CD8-positive, alpha-beta T cell (primary cell): ENCODE measurements at places on chromosomes 3 and 15.

DNA sequence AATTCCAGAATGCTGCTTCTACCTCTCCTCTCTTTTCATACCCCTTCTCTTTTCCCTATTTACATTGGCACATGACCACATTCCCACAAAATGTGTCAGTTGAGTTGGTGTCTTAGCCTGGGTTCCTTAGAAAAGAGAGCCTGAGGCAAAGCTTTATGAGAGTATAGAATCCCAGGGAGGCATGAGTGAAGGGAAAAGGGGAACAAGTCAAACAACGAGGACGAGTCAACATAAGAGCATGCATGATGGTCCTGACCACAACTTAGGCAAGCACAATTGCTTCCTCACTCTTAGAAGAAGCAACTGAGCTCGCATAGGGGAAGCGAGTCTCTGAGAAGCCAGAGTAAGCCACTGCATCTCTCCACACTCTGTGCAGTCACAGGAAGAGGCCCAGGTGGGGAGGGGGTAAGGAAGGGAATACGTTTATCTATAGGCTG is 15.4 kb upstream of the ZNF774 start:
- no peak for DNase-seq

- DNase-seq: no peak
These were observed 517.7 kb upstream of the TBL1XR1 start for GRCh38 chr3:177714945-177715344.

DNA sequence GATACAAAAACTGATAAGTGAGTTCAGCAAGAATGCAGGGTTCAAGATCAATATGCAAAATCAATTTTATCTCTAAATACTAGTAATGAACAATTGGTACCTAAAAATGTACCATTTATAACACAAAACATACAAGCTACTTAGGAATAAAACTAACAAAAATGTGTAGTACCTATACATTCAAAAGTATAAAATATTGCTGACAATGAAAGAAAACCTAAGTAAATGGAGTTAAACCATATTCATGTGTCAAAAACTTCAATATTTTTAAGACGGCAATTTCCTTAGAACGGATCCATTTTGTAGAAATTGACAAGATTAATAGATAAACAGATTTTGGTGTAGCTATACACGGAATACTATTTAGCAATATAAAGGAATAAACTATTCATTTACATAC is 343.1 kb upstream of the CCDC54 start:
- no peak for DNase-seq

GRCh38 chr3:136414476-136414875 is 164.3 kb downstream of the PCCB start:
- DNase-seq: no peak

DNA sequence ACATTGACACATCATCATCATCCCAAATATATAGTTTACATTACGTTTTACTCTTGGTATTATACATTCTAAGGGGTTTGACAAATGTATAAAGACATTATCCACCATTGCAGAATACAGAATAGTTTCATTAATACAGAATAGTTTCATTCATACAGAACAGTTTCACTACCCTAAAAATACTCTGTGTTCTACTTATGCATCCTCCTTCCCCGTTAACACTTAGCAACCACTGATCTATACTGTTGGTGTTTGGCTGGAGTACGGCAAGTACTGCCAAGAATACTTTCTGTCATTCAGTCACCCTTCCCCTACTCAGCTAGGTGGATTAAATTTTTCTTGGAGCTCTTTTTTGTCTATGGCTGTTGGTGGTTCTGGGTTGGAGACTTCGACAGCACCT is 33.4 kb downstream of the LEKR1 start:
- DNase-seq: no peak

- no peak for DNase-seq
These were observed 1.8 kb downstream of the SETD2 start for GRCh38 chr3:47161983-47162696.

DNA sequence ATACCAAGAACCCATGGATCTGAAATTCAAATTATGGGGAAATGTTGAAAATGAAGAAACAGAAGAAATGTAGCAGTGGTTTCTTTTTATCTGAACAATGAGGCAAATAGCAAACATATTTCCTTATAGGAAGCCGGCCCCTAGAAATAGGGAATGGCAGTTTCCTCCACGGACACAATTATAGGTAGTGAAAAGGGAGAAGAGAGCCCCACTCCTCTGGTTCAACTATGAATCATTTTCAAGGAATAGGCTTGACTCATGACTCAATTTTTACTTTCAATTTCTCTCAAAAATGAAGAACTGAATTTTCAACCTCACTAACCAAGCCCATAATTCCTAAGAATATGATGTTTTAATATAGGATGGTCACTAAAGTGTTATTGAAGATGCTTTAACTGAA is 243.1 kb downstream of the MECOM start:
- no peak for DNase-seq

GRCh38 chr3:167466966-167467365 is 6.9 kb downstream of the SERPINI2 start:
- DNase-seq: no peak

DNA sequence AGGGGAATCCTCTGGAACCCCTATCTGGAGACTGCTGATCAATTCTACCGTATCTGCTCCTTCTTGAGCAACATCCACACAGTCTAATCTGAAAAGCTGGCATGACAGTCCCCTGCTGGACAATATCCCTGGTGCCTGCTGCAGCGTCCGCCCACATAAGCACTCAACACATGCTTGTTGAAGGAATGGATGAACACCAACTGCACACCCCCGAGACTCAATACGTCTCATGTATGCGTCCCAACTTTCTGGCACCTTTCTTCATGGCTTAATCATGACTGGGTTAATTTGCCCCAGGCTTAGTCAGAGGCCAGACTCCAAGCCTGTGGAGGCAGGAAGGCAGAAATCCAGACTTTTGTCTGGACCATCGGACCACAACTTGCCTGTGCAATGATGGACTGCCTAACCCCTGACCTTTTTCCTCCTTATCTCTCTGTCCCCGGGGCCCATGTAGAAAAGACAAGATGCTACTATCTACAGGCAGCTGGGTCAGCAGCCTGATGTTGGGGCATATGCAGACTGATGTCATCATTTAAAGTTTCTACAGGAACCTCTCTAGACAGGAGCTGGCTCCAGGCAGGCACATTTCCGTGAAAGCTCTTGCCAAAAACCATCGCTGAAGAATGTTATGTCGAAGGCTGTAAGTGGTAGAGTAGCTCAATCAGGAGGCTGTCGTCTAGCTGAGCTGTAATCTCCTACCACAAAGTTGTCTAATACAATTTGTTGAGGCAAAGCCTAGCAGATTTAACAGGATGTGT is 114.1 kb upstream of the TPM1 start:
- no peak for DNase-seq

- DNase-seq: no peak
These were observed 118.5 kb downstream of the SEC22A start for GRCh38 chr3:123320221-123320620.

DNA sequence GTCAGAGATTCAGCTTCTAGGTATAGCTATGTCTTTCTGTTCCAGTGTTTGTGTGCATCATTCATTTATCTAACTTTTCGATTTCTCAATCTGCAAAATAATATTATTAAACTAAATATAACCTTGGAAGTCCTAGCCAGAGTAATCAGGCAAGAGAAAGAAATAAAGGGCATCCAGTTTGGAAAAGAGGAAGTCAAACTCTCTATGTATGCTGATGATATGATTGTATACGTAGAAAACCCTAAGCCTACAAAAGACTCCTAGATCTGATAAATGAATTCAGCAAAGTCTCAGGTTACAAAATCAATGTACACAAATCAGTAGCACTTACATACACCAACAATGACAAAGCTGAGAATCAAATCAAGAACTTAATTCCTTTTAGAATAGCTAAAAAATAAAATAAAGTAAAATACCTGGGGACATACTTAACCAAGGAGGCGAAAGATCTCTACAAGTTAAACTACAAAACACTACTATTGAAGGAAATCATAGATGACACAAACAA is 718.2 kb downstream of the NTRK3 start:
- no peak for DNase-seq

GRCh38 chr3:102092617-102093466 is 243.5 kb downstream of the NFKBIZ start:
- DNase-seq: no peak

DNA sequence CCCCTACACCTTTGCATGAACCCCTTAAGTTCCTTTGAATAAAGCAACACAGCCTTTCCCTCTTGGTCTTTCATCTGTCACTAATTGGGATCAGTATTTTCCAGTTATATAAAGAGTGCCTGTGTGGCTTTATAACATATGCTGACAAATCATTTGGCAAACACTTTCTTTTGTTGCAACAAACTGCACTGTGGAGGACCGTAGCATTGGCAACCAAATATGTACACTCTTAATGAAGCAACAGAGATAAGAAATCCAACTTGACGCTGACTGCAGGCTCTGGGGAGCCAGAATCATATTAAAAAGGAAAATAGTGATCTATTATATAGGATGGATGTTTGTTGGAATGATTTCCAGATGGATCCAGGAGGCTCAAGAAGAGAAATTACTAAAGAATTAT is 120.1 kb upstream of the PRICKLE2 start:
- DNase-seq: no peak

DNA sequence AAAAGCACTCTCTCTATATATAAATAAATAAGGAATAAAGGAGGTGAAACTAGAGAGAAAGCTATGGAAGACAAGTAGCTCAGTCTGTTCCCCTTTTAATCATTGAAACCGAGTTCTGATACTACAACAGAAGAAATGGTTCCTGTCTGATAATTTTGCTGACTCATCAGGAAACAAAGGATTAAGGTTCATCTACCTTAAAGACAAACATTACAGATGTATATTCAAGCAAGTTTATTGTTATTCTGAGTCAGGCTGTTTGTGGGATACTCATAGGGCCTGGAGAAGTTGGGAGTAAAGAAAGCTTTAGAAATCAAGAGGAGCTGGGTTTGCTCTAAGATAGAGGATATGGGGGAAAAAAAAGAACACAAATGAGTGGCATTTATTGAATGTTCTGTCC is 566.0 kb downstream of the ROBO2 start:
- DNase-seq: no peak

DNA sequence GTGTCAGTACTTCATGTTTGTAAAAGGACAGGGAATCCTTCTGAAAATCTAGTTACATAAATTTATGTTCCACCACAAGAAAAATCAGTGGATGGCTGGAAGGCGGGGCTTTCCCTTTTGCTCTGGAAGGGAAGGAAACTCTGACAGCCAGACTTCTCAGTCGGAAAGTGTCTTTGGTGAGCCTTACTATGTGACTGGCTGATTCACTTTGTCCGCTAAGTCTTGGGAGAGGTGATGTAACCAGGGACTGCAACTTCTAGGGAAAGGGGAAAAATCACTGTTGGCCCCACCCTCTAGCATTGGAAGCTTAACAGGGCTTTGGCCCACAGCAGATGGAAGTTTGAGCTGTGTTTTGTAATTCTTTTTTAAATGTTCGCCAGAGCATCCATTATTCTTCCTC is 281.4 kb upstream of the CTDSPL start:
- no peak for DNase-seq

- no peak for DNase-seq
These were observed 232.3 kb upstream of the SEMA6D start for GRCh38 chr15:47484997-47485396.

DNA sequence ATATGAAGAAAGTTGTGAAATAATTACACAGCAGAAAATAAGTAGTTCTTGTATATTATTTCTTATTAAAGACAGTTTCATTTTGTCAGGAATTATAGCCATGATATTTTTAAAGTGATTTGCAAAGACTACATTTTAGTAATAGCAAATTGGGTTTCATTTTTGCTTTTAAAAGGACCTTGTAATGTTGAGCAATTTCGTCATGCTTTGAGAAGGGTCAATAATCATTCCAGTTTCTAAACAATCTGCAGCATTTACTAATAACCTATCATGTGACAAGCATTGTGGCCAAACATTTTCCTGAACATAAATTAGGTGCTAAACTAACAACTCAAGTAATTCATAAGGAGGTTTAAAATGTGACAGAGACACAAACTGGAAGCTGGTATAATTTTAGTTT is 214.4 kb upstream of the CBLB start:
- DNase-seq: no peak
